ENCODE measurements at places on chromosomes 2 and 18.

GRCh38 chr2:46494596-46494995 is 15.2 kb downstream of the TMEM247 start:
- no peak for DNase-seq

DNA sequence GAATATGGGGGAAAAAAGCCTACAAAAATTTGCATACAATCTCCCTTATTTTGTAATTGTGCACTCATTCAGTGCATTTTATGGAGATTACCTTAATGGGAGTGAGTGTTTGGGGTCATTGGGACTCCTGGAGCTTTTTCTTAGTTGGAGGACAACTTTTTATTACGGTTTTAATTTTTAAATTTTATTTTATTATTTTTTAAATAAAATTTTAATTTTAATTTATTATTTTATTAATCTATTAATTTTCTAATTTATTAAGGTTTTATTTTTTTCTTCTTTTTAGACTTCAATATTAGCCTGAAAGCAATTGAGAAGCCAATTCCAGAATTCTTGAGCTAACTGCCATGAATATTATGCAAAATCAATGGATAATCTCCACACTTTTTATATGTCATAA is 355.0 kb downstream of the SOCS6 start:
- DNase-seq = no peak

DNA sequence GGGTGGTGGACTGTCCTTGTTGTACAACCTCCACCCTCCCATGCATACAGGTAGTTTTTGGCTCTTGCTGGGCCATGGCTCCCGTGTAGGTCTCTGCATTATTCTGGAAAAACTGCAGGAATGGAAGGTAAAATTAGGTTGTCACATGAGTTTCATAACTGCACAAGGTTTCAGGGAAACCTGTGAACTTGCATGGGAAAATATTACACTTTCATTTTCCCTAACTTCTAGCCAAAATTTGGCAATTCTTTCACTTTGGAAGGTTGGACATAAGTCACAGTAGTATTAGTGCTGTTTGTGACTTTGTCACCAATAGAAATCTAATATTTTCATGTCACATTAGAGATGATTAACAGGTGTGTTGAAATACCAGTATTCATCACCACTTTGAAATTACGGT is 118.1 kb upstream of the MGAT5 start:
- DNase-seq = no peak

DNA sequence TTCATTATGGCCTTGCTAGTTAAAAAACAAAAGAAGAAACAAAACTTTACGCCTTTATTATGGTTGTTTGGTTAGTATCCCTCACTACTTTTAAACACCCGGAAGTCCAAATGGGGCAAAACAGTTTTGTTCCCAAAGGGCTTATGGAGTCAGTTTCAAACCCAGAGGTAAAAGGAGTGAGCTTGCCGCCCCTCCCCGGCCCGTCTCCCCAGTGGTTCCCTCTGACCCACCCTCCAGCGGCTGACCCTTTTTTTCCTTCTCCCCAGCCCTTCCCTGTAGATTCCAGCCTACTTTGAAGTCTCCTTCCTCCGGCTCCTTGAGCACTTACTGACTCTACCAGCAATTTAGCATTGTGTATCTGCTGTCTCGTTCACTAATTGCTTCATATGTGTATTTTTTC is 209.2 kb downstream of the ICOS start:
- DNase-seq = no peak

GRCh38 chr2:176385219-176385759 is 116.0 kb downstream of the MTX2 start:
- DNase-seq = no peak

DNA sequence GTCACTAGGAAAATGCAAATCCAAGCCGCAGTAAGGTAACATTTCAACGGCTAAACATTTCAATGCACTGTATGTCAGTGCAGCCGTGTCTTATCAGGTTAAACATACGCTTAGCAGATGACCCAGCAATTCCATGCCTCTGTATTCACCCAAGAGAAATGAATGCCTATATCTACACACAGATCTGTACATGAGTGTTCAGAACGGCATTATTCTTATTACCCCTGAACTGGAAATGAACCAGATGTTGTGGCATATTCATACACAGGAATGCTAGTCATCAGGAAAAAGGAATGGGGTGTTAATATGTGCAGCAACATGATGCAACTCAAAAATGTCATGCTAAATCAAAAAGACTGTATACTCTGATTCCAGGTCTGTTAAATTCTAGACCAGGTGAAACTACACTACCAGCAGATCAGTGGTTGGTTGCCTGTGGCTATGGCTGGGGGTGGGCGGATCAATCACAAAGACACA is 80.4 kb upstream of the RPL31 start:
- no peak for DNase-seq

DNA sequence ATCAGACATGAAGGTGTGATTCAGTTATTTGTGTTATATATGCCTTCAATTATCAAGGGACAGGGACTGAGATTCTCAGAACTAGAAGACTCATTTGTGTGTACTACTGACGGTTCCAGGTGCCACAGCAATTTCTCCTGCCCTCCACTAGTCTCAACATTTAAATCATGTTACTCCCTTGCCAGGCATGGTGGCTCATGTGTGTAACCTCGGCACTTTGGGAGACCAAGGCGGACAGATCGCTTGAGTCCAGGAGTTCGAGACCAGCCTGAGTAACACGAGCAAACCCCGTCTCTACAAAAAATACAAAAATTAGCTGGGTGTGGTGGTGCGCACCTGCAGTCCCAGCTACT is 1.1 kb downstream of the CNDP2 start:
- no peak for DNase-seq

DNA sequence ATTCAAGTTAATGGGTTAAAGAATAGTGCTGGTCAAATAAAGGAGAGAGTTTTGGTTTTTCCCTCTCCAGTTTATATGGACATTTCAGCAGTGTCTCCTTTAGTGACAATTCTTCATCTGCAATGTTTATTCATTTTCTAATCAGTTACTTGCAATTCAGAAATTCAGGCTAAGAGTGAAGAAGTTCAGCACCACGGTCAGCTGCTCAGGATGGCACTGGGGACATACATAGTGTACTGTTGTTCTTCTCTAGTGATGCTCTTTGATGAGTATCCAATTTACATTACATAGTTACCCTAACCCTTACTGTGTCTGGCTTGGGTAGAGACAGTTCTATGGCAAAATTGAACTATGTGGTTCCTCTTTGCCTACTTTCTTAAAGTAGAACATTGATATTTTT is 412.7 kb downstream of the CNTNAP5 start:
- DNase-seq = no peak

DNA sequence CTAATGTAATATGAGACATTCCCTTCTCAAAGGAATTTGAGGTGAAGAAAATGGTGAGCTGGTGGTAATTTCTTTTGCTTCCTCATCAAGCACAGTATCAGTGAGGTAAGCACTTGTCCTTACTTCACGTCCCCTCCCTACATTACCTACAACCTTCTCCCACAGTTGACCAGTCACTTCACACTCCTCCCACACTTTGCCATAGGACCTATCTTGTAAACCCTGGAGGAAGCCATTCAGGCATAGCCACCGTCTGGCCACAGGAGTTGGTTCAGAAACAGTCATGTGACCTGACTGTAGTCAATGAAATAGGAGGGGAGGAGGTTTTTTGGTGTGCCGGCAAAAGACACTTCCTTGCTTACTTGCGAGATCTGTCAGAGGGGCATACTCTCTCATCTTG is 12.1 kb downstream of the ACOXL start:
- no peak for DNase-seq

GRCh38 chr2:16386031-16386430 is 279.6 kb downstream of the CYRIA start:
- no peak for DNase-seq

GRCh38 chr2:143262389-143262788 is 133.2 kb downstream of the ARHGAP15 start:
- no peak for DNase-seq

DNA sequence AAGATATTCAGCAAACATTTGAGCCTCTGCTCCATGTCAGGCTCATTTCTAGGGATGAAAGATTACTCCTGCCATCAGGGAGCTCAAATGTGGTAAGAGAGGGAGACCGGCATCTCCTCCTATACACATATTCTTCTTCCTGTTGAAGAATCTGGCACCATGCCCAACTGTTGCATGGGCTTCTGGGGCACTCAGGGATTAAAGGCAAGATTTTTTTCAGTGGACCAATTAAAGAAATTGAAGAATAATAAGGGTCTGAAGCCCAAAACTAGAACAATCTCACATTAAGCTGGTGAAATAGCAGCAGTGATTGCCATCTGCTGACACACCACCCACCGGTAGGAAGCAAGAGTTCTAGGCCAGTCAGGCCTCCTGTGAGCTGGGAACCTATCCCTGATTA is 145.4 kb upstream of the LYPD6 start:
- DNase-seq = no peak

Measured in activated gamma-delta T cell treated with anti-CD3 and anti-CD28 coated beads, Interleukin-2, amount 50 U/mL, for 16 hours (primary cell).